Natural killer cell (primary cell): ENCODE measurements at places on chromosomes 2 and 18.

- H3K36me3 ChIP-seq = no peaks in the 10 kb centered on the region
- no peak overlapping the region for H3K4me3 ChIP-seq
- H3K27me3 ChIP-seq = no peaks in the 10 kb centered on the region
Observed at GRCh38 chr2:74693668-74694067, 39.6 kb downstream of the SEMA4F start.

GRCh38 chr2:27049422-27050280, 1.8 kb upstream of the AGBL5 start:
- peak overlapping the region; percentile 82 for H3K27ac ChIP-seq
- H3K36me3 ChIP-seq = peaks cover 1% of the 10 kb centered on the region
- H3K27me3 ChIP-seq = no peaks in the 10 kb centered on the region
- DNase-seq = peak; percentile 85
- H3K4me3 ChIP-seq = peak overlapping the region; percentile 66

- H3K4me1 ChIP-seq = peaks cover 21% of the 10 kb centered on the region
- no peak overlapping the region for H3K4me3 ChIP-seq
- no peak overlapping the region for H3K27ac ChIP-seq
- H3K36me3 ChIP-seq = peaks cover 2% of the 10 kb centered on the region
- H3K27me3 ChIP-seq = no peaks in the 10 kb centered on the region
Observed at GRCh38 chr2:69779258-69780001, 37.5 kb downstream of the ANXA4 start.

GRCh38 chr2:30134582-30134981, 12.2 kb upstream of the YPEL5 start:
- no peaks in the 10 kb centered on the region for H3K36me3 ChIP-seq
- H3K27me3 ChIP-seq = peaks cover 4% of the 10 kb centered on the region
- H3K4me3 ChIP-seq = no peak overlapping the region
- H3K4me1 ChIP-seq = no peaks in the 10 kb centered on the region

DNA sequence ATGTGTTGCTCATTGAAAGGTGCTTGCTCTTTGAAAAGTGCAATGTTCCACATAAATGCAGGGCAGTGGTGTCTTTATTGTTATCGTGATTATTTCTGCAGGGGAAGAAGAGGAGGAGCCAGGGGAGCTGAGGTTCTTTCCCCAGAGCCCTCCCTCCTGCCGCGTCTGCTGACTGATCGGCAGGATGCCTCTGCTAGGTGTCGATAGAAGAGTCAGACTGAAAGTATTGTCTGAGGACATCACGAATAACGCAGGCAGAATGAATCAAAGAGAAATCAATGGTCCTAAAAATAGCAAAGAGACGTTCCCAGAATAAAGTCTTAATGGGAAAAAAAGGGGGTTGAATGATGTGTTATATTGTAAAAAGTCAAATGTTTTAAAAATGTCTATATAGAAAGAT, 47.4 kb upstream of the SIX3 start:
- no peaks in the 10 kb centered on the region for H3K4me1 ChIP-seq
- H3K27me3 ChIP-seq = no peaks in the 10 kb centered on the region
- no peak for DNase-seq
- no peak overlapping the region for H3K27ac ChIP-seq
- no peak overlapping the region for H3K4me3 ChIP-seq

GRCh38 chr2:74077636-74078035, 70.1 kb downstream of the BOLA3 start:
- H3K4me1 ChIP-seq = peaks cover 6% of the 10 kb centered on the region
- DNase-seq = no peak
- no peak overlapping the region for H3K27ac ChIP-seq
- peaks cover 26% of the 10 kb centered on the region for H3K36me3 ChIP-seq

DNA sequence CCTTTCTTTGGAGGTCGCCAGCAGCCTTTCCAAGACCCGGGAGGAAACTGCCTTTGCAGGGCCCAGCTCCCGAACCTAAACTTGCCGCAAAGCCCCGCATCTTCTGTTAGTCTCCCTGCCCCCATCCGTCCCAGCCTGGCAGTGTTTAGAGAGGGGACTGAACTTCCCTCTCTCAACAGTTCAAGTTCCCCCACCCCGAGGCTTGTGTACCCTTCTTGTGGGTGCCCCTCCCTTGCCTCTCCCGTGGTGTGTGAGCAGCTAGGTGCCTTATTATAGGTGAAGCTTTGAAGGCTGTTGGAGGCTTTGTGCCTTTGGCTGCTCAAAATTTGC, 1.4 kb downstream of the LBH start:
- H3K27me3 ChIP-seq = no peaks in the 10 kb centered on the region
- peaks cover 25% of the 10 kb centered on the region for H3K36me3 ChIP-seq

GRCh38 chr18:48623468-48624235, 84.8 kb downstream of the CTIF start:
- no peak overlapping the region for H3K27ac ChIP-seq
- no peak overlapping the region for H3K4me3 ChIP-seq
- DNase-seq = no peak
- H3K4me1 ChIP-seq = no peaks in the 10 kb centered on the region

- H3K27me3 ChIP-seq = peaks cover 9% of the 10 kb centered on the region
- no peak overlapping the region for H3K27ac ChIP-seq
- no peaks in the 10 kb centered on the region for H3K36me3 ChIP-seq
- DNase-seq = no peak
- H3K4me3 ChIP-seq = no peak overlapping the region
Observed at GRCh38 chr2:73300926-73301325, 7.6 kb upstream of the EGR4 start.

DNA sequence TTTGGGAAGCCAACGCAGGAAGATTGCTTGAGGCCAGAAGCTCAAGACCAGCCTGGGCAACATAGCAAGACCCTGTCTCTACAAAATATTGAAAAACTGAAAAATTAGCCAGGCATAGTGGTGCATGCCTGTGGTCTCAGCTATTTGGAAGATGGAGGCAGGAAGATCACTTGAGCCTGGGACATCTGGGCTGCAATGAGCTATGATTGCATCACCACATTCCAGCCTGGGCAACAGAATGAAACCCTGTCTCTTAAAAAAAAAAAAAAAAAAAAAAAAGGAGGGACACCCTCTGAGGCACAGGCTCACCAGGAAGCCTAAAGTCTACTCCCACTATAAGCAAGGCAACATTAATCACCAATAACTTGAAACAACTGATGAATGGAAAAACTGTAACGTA, 151.1 kb downstream of the CCDC148 start:
- DNase-seq = no peak
- H3K36me3 ChIP-seq = no peaks in the 10 kb centered on the region
- H3K4me3 ChIP-seq = no peak overlapping the region
- no peaks in the 10 kb centered on the region for H3K27me3 ChIP-seq
- no peaks in the 10 kb centered on the region for H3K4me1 ChIP-seq

- DNase-seq = no peak
- no peaks in the 10 kb centered on the region for H3K36me3 ChIP-seq
- no peak overlapping the region for H3K4me3 ChIP-seq
- no peak overlapping the region for H3K27ac ChIP-seq
- H3K27me3 ChIP-seq = peaks cover 2% of the 10 kb centered on the region
- H3K4me1 ChIP-seq = no peaks in the 10 kb centered on the region
Observed at GRCh38 chr2:84537251-84537650, 21.0 kb downstream of the DNAH6 start.

DNA sequence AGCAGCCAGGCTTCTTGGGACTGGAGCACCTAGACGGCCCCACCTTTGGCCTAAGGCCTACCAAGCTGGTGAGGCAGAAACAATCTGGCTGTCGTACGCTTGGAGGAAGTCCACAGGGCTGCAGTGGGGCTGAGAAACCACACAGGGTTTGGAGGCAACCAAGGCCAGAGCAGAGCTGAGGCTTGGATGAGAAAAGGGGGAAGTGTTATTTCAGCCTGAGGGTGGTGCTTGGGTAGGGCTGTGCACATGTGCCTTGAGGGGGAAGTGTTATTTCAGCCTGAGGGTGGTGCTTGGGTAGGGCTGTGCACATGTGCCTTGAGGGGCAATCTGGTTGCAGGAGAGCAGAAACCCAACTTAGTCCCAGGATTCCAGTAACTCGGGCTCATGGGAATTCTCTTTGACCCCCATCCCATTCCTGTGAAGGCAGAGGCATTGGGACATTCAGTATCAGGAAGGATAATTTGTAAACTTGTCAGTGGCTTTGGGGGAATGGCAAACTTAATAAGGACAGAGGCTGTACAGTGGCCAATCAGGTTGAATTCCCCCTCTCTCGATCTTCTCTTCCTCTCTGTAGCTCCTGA, 971 bp upstream of the FBXO41 start:
- peak overlapping the region; percentile 57 for H3K27ac ChIP-seq
- H3K4me3 ChIP-seq = peak overlapping the region; percentile 63
- DNase-seq = no peak
- peaks cover 7% of the 10 kb centered on the region for H3K27me3 ChIP-seq

GRCh38 chr2:20291846-20292408, 58.7 kb downstream of the PUM2 start:
- H3K36me3 ChIP-seq = peaks cover 74% of the 10 kb centered on the region
- no peaks in the 10 kb centered on the region for H3K4me1 ChIP-seq
- no peaks in the 10 kb centered on the region for H3K27me3 ChIP-seq
- DNase-seq = no peak

DNA sequence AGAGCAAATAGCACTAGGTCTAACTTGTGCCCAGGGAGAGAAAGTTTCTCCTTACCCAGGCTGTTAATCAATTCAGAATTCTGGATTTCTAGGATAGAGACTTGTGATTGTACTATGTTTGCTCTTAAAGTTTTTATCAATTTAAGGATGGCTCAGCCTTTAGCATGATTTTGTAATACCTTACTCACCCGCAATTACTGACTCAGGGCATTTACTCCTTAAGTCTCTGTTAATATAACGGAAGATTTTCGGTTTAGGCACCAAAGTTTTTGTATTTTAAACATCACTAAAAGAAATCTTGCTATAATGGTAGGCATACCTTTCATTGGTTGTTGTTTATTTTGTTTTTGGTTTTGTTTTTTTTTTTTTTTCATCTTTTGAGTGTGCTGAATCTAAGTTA, 358.2 kb downstream of the RBM43 start:
- no peak overlapping the region for H3K27ac ChIP-seq
- no peaks in the 10 kb centered on the region for H3K27me3 ChIP-seq
- H3K4me1 ChIP-seq = no peaks in the 10 kb centered on the region
- DNase-seq = no peak
- no peaks in the 10 kb centered on the region for H3K36me3 ChIP-seq
- H3K4me3 ChIP-seq = no peak overlapping the region

DNA sequence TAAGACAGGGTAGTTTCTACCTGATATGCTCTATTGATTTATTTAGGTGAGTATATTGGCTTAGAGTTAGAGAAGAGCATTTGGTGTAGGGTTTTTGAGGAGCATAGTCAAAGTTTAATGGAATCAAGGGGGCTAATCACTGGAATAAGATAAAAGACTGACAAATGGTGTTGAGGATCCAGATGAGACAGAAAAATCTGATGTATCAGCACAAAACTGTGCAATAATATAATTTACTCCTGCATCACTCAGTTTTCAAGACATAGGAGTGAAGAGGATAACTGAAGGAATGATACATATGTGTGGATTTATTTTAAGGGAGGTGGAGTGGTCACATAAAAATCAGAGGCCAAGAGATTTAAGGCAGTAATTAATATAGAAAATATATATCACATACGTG, 339.2 kb downstream of the NYAP2 start:
- no peaks in the 10 kb centered on the region for H3K27me3 ChIP-seq
- no peak overlapping the region for H3K27ac ChIP-seq
- H3K4me3 ChIP-seq = no peak overlapping the region
- no peaks in the 10 kb centered on the region for H3K4me1 ChIP-seq
- H3K36me3 ChIP-seq = no peaks in the 10 kb centered on the region
- no peak for DNase-seq

GRCh38 chr2:160286551-160286950, 86.5 kb upstream of the ITGB6 start:
- no peak for DNase-seq
- H3K27me3 ChIP-seq = no peaks in the 10 kb centered on the region
- H3K4me3 ChIP-seq = no peak overlapping the region
- H3K36me3 ChIP-seq = peaks cover 55% of the 10 kb centered on the region

DNA sequence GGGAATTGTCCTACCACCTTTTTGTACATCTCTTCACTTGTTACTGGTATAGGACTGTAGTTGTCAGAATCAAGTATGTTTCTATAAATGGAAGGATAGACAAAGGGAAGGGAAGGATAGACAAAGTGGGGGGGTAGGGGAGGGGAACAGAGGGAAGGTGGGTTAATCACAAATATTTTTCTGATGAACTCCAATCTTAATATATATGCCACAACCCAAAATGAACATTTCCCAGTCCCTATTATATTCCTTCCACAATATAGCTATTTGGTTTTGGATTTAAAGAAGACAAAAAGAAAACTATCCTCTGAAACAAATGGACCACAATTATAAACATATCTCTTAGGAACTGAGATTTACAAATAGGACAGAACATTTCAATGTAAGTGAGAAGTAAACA, 329.4 kb downstream of the EXOC6B start:
- no peak for DNase-seq
- H3K36me3 ChIP-seq = no peaks in the 10 kb centered on the region
- no peaks in the 10 kb centered on the region for H3K4me1 ChIP-seq
- H3K4me3 ChIP-seq = no peak overlapping the region
- no peak overlapping the region for H3K27ac ChIP-seq
- H3K27me3 ChIP-seq = no peaks in the 10 kb centered on the region

DNA sequence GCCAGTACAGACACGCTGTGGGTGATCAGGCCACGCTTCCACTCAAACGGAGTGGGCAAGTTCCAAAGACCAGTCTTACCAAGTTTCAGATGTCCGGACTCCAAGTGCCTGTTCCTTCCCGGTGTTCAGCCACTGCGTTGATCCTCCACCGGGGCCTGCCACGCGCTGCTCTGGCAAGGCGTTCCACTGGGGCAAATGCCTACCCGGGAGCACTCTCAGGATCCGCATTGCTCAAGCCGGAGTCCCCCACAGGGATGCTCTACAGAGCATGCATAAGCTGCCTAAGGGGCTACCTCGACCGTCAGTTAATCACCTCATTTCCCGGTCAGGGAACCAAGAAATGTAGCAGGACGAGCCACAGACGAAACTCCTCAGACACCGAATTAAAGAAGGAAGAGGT, 37.0 kb upstream of the CLASP1 start:
- no peak for DNase-seq
- H3K27ac ChIP-seq = no peak overlapping the region
- H3K36me3 ChIP-seq = no peaks in the 10 kb centered on the region
- no peak overlapping the region for H3K4me3 ChIP-seq

- no peaks in the 10 kb centered on the region for H3K27me3 ChIP-seq
- H3K27ac ChIP-seq = no peak overlapping the region
- no peak overlapping the region for H3K4me3 ChIP-seq
- DNase-seq = no peak
- peaks cover 9% of the 10 kb centered on the region for H3K4me1 ChIP-seq
Observed at GRCh38 chr18:74284980-74285355, 6.8 kb downstream of the CYB5A start.

GRCh38 chr2:28958689-28959088, 22.4 kb upstream of the TOGARAM2 start:
- DNase-seq = peak; percentile 25
- peaks cover 6% of the 10 kb centered on the region for H3K4me1 ChIP-seq
- H3K4me3 ChIP-seq = no peak overlapping the region
- H3K27ac ChIP-seq = no peak overlapping the region
